ENCODE measurements at places on chromosomes 6 and 20.

- DNase-seq: no peak
Measured at GRCh38 chr6:24844903-24845302, 46.2 kb upstream of the ARMH2 start.

- peak; percentile 43 for DNase-seq
Measured at GRCh38 chr20:53950031-53950430, 120.4 kb downstream of the BCAS1 start.

- DNase-seq: peak; percentile 51
Measured at GRCh38 chr20:57748601-57749130, 38.9 kb upstream of the PMEPA1 start.

DNA sequence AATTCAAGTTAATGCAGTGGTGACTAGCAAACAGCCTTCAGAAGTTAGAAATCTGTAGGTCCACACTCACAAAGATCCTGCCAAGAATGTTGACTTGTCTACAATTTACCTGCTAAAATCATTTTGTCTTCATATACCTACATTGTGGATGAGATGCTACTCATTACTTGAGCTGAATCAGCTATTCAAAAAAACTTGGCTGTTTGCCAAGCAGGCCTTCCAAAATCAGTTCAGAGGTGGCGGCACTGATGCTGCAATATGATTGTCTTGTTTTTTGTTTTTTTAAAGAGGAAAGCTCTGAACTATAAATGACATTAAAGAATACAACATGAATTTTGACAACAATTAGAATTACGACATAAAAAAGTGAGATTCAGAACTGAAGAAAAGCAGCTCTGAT, 354.7 kb upstream of the KHDRBS2 start:
- peak; percentile 4 for DNase-seq

GRCh38 chr20:51492167-51493092, 50.1 kb downstream of the NFATC2 start:
- DNase-seq: peak; percentile 96

DNA sequence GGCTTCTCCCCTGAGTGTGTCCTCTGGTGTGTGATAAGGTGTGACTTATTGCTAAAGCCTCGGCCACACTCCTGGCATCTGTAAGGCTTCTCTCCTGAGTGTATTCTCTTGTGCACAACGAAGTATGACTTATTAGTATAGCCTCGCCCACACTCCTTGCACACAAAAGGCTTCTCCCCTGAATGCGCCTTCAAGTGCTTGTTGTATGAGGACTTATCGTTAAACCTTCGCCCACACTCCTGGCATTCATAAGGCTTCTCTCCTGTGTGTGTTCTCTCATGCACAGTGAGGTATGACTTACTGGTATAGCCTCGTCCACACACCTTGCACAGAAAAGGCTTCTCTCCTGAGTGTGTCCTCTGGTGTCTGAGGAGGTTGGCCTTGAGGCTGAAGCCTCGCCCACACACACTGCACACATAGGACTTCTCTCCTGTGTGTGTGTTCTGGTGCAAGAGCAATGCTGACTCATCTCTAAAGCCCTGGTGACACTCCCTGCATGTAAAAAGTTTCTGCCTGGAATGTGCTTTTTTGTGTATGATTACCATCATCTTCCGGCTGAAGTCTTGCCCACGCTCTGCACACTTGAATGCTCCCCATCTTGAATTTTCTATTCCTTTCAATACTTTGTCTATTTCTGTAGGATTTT, 20.4 kb downstream of the ZNF337 start:
- no peak for DNase-seq

- no peak for DNase-seq
Measured at GRCh38 chr20:62962891-62963613, 10.5 kb downstream of the SLC17A9 start.

DNA sequence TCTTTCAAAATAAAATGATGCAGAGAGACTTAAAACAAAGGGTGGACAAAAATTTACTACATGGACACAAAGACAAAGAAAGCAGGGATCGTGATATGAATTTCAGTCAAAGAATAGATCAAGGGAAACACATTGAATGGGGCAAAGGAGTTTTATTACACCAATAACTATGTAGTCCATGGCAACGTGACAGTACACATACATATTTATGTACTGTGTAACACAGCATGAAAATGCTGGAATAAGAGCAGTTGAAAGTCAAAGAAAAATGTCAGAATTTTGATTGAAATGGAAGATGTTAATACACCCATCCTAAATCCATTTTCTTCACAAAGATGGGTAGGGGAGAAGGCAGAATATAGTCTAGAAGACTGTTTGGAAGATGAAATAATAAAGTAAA, 9.4 kb upstream of the RIN2 start:
- DNase-seq: no peak

GRCh38 chr20:1491281-1491840, at the start of gene SIRPB2:
Gene SIRPB2, minus strand, starts transcription at chr20:1491420. Its CDS starts 61 bp downstream, at chr20:1491359.
- DNase-seq: peak; percentile 67
